H7 (cell line): ENCODE measurements at places on chromosomes 13 and 19. TPM values are rescaled to one million over a fixed set of nuclear protein-coding genes. Genes with fewer than 3 reads are reported as not detected.
A peak's percentile ranks its signal among the peaks of the same experiment; 100 is the strongest.

- DNase-seq, result no peak
These were observed 55.6 kb downstream of the DOCK9 start for GRCh38 chr13:98922306-98922705.

DNA sequence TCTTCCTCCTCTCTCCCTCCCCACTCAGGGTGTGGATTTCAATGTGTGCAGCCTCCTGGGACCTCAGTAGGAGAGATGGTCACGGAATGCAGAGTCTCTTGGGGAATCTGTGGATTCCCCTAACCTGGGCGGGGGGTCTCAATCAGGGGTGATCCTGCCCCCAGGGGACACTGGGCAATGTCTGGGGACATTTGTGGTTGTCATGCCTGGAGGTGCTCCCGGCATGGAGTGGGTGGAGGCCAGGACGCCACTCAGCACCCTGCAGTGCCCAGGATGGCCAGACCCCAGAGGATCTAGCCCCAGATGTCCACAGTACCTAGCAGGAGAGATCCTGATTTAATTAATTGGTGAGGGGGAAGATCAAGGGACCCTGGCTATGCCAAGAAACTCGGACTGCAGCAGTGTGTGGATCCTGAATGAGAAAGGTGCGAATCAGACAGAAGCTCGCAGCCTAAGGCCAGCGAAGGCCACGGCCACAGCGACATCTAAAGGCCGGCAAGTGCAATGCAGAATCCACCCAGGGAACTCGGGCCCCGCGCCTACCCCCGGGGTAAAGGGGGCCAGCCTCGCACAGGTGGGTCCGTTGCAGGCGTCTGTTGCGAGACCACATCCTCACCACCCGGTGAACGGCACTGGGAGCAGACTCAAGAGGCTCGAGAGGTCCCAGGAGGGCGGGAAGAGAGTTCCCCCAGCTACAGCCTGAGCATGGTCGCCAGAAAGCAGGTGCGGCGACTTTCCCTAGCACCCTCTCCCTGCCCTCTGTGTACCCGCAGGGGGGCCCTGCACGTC is 88.8 kb downstream of the GNG7 start:
- peak; percentile 91 for DNase-seq

DNA sequence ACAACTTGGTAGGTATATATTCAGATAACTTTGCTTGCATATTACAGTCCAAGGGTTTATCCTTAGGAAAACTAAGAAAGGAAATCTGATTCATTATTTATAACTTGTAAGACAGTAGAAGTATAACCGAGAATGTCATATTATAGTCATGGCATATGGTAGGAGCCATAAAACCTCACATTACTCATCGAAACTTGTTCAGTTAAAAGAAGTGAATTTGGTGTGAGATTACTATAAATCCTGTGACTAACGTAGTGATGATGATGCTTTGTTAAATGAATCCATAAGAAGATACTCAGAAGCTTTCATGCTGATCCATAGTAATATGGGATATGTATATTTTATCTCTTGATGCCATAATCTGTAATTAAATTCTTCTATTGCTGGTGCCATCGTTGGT is 57.3 kb downstream of the MTUS2 start:
- no peak for DNase-seq

DNA sequence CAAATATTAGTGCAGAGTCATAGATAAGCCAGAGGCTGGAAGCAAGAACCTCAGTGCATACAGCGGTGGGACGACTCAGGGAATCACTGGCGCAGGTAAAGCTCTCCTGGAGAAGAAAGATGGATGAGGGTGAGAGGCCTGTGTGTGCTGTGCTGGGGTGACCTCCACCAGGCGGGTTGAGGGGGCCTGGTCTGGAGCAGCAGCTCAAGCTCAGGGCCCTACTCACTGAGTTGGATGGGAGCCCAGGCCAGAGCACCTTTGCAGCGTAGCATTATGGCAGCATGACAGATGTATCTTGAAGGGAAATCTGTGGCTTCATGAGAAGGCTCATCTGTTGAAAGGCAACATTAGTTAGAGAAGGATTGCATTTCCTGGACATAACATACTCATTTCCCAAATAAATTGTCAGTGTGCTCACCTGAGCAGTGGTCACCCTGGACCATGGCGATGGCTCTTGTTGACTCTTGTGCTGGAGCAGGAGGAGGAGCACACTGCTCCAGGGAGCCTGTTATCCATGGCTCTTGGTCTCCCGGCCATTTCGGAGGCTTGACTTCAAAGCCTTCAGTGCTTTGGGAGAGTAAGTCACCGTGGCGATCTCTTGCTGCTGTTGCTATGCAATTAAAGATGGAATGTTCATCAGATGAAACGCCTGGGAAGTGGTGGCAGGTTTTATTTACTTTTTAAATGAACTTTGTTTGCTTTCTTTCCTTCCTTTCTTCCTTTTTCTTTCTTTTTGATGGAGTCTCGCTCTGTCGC is 25.0 kb downstream of the HNRNPM start:
- no peak for DNase-seq

USHBP1 gene
- total RNA-seq, result 7.5 and 13.6 TPM in 2 replicates

GRCh38 chr13:70170689-70171088 is 62.4 kb upstream of the KLHL1 start:
- no peak for DNase-seq

DNA sequence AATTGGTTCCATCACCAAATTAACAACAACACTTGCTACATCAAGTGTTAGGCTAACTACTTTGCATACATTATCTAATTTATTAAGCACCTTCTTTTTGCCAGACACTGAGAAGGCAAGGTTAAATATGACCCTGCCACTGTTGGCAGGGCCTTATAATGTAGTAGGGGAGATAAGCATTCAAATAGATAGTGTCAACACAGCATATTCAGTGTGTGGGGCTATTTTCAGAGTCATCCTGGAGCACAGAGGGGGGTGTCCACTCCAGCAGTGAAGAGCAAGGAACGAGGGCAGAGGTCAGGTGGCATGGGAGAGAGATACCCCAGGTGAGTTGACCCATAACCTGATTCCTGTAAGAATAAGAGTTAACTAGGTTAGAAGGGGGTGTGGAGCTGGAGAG is 121.6 kb downstream of the COG6 start:
- DNase-seq, result no peak

- no peak for DNase-seq
These were observed 428.6 kb downstream of the SLITRK1 start for GRCh38 chr13:83453723-83454122.

- no peak for DNase-seq
These were observed 91.1 kb upstream of the ANKRD10 start for GRCh38 chr13:111005808-111006505.
